AG08395 (cell line): ENCODE measurements at places on chromosomes 5 and 9.

GRCh38 chr5:172785429-172786088 is 14.6 kb upstream of the DUSP1 start:
- DNase-seq, result no peak

- DNase-seq, result peak; percentile 84
Observed at GRCh38 chr9:114662081-114662989, 4.7 kb upstream of the TEX53 start.

DNA sequence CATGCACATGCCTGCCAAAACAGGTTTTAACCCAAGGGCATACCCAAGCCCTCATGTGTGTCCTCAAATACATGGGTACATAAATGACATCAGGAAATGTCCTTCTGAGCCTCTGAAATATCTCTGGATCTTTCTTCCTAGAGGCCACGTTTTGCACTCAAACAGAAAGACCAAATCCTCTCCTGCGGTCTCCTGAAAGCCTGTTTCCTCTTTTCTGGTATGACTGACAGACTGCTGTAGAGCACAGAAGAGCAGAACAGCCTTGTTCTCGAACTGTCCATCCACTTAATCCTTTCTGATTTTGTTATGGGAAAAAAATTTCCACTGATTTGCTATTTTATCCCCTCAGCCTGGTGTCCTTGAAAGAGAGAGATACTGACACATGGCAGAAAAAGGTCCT is 107.2 kb downstream of the ASTN2 start:
- no peak for DNase-seq

DNA sequence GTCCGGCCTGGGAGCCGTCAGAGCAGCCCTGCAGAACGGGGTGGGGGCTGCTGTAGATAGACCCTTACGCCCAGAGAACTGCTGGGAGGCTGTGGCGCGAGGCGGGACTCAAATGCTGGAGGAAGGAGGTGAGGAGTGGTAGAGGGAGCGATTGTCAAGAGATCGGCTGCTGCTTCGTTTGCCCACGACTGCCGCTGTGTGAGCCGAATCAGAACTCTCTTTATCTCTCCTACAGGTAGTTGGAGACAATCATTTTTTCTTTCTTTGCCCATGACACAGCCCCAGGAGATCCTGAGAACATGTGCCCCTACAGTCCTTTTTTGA is 456 bp downstream of the ZNF79 start:
- no peak for DNase-seq

DNA sequence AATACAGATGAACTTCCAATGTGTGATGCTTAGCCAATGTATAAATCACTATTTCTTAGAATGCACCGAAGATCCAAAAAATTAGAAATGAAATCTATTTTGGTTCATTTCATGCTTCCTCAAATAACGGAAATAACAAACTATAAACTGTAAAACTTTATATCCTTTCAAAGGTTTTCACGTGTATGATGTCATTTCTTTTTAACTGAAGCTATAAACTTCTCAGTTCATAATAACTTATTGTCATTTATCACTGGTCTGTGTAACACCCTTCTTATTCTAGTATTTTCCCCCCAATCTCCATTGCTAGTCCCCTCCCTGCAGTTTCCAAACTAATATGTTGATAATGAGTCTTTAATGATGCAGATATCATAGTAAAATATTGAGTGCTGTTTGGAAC is 36.4 kb downstream of the DMRT2 start:
- DNase-seq, result no peak

GRCh38 chr5:73299665-73300336 is 126.8 kb downstream of the TMEM174 start:
- no peak for DNase-seq

DNA sequence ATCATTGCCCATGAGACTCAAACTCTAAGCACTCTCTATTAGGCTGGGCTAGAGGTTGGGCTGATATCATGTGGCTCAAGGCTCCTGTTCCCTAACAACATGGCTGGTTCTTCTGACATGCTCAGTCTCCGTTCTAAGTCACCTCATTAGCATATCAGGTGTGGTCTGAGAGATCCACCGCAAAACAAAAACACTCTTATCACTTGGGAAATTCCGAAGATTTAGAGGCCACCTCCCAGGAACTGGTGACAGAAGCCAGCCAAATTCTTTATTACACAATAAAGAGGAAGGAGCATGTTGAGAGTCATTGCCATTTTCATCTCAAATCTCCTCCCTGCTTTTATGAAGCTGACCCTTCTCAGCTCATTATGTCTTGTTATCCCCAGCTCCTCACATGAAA is 107.6 kb downstream of the MSX2 start:
- DNase-seq, result no peak

- no peak for DNase-seq
Observed at GRCh38 chr9:138070815-138071214, 193.2 kb downstream of the CACNA1B start.

- DNase-seq, result no peak
Observed at GRCh38 chr9:32218100-32218767, 166.2 kb upstream of the ACO1 start.

DNA sequence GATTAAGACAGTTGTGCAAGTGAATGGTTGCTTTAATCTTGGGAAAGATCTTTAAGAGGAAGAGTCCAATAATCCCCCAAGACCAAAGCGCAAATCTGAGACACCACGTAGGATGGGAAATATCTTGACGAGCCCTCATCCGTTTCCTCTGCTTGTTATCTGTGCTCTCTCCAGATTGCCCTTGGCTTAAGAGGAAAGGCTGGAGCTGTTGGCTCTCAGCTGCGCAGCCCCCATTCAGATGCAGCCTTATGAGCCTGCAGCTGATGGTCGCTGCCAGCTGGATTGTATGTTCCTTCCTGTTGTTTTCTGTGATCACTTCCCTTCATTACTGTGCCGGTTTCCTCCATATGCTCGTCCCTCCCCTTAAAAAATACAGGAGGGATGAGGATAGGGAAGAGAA is 47.7 kb downstream of the PWWP2A start:
- no peak for DNase-seq

GRCh38 chr5:100448111-100448528 is 87.1 kb upstream of the FAM174A start:
- no peak for DNase-seq

- no peak for DNase-seq
Observed at GRCh38 chr5:77850536-77851175, 74.5 kb upstream of the TBCA start.

GRCh38 chr9:131107760-131108159 is 11.4 kb downstream of the AIF1L start:
- DNase-seq, result no peak

DNA sequence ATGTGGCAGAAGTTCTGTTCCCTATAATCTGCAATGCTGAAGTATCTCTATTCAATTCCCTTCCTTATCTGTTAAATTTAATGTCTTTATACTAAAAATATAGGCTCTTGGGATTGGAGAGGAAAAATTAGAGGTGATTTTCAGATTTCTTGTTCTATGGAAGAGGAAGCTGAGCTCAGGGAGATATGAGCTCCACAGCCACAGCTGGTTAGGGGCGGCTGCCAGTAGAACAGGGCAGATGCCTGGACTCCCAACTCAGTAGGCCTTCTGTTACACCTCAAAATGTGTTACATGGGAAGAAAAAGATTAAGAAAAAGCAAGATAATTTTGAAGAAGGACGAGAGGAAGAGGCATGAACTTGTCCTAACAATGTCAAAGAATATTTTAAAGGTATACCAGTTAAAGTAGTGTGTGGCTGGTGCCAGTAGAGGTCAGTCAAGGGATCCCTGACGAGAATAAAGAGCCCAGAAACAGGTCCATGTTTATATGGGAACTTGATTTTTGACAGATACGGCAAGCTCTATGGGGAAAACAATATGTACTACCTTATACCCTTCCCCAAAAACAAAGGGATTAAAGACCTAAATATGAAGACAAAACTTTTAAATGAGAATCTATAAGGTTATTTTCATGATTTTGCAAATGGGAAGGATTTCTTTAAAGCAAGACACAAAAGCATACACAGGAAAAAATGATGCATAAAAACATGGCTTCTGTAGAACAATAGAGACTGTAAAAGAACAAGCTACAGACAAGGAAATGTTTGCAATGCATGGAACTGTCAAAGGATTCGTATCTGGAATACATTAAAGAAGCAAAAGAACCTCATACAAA is 28.7 kb downstream of the DNAJC21 start:
- peak; percentile 67 for DNase-seq

GRCh38 chr5:37738865-37739488 is 100.9 kb downstream of the GDNF start:
- no peak for DNase-seq

- peak; percentile 19 for DNase-seq
Observed at GRCh38 chr5:101977729-101978345, 318.2 kb downstream of the SLCO4C1 start.

- DNase-seq, result no peak
Observed at GRCh38 chr5:160657622-160658458, 194.2 kb downstream of the ATP10B start.

DNA sequence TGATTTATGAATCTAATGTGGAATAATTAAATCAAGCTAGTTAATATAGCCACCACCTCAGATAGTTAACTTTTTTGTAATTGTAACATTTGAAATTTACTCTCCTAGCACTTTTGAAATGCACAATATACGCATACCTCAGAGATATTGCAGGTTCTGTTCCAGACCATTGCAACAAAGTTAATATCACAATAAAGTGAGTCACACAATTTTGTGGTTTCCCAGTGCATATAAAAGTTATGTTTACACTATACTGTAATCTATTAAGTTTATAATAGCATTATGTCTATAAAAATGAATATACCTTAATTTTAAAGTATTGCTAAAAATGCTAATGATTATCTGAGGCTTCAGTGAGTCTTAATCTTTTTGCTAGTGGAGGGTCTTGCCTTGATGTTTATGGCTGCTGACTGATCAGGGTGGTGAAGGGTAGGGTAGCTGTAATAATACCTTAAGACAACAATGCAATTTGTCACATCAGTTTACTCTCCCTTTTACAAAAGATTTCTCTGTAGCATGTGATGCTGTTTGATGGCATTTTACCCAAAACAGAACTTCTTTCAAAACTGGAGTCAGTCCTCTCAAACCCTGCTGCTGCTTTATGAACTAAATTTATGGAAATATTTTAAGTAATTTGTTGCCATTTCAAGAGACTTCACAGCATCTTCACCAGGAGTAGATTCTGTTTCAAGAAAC is 235.1 kb upstream of the ADAMTSL1 start:
- no peak for DNase-seq

DNA sequence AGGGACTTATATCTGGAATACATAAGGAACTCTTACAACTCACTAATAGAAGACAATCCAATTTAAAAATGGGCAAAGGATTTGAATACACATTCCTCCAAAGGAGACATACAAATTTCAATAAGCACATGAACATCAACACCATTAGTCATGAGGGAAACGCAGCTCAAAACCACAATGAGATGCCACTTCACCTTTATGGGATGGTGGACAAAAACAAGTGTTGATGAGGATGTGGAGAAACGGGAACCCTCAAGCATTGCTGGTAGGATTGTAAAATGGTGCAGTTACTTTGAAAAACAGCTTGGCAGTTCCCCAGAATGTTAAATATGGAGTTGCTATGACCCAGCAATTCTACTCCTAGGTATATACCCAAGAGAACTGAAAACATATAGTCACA is 72.7 kb upstream of the IER5L start:
- no peak for DNase-seq

DNA sequence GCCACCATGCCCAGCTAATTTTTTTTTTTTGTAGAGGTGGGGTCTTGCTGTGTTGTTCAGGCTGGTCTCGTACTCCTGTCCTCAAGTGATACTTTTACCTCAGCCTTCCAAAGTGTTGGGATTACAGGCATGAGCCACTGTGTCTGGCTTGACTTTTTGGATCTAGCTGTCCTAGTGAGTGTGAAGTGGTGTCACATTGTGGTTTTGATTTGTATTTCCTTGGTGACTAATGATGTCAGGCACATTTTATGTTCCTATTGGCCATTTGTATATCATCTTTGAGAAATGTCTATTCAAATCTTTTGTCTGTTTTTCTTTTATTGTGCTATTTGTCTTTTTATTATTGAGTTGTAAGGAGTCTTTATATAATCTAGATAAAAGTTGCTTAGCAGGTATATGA is 53.5 kb upstream of the MCCC2 start:
- peak; percentile 28 for DNase-seq

- DNase-seq, result no peak
Observed at GRCh38 chr9:88391236-88391635, 3.0 kb downstream of the SPIN1 start.

DNA sequence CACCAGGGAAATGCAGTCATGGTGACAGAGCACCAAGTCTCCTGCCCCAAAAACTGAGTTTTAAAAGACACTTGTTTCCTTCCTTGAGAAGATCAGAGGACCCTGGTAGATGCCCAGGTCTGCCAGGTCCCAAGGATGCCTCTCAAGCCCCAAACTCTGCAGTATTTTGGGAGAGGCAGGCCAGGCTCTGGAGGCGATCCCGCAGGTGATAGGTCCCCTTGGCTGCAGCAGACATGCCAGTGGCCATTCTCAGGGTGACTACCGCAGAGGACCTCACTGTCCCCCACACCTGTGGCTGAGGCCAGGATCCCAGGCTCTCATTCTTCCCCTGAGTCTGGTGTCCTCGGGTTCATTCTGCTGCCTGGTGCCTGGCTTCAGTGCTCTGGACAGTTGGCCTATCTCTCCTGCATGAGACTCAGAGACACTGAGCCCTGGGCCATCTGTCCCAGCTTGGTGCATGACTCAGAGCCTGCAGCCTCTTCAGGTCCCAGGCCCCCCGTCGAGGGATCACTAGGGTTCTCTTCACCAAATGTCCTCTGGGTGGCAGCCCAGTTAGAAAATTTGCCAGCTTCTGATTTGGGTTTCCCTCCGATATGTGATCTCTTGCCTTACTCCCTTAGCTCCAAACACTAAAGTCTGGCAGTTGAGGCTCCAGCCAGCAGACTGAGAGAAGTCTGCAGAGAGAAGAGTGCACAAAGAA is 59.7 kb upstream of the GARNL3 start:
- peak; percentile 76 for DNase-seq

- no peak for DNase-seq
Observed at GRCh38 chr5:132431632-132432031, 58.9 kb downstream of the IRF1 start.

DNA sequence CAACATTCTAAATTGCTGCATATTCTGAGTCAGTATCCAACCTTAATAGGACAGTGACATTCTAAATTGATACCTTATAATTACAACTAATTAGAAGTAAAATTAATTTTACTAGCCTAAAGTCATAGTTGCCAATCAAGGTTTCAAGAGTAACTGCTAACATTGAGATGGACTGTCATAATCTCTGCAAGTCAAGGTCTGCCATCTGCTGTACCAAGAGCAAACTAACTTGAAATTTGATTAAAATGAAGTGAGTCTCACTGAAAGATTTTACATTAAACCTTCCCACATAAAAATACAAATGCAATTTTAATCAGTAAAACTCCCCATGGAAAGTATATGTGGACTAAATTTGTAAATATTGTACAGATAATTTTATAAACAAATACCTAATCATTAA is 235.3 kb downstream of the PRDM9 start:
- DNase-seq, result no peak

DNA sequence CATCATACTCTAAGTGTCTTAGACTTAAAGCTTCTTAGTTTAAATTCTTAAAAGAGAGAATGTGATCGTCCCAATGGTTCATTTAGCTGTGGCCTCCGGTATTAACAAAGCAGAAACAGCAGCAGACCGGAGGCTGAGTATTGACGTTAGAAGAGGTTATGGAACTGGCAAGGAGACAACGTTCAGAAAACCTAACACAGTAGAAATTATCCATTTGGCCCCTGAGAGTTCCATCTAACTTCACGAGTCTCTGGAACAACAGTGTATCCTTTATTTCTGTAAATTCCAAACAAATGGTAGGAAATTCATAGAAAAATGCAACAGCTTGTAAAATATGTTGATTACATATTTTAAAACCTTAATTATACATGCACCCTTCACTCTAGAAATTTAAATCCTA is 107.3 kb upstream of the PTGER4 start:
- no peak for DNase-seq
